ENCODE measurements at places on chromosomes 1 and 21.

DNA sequence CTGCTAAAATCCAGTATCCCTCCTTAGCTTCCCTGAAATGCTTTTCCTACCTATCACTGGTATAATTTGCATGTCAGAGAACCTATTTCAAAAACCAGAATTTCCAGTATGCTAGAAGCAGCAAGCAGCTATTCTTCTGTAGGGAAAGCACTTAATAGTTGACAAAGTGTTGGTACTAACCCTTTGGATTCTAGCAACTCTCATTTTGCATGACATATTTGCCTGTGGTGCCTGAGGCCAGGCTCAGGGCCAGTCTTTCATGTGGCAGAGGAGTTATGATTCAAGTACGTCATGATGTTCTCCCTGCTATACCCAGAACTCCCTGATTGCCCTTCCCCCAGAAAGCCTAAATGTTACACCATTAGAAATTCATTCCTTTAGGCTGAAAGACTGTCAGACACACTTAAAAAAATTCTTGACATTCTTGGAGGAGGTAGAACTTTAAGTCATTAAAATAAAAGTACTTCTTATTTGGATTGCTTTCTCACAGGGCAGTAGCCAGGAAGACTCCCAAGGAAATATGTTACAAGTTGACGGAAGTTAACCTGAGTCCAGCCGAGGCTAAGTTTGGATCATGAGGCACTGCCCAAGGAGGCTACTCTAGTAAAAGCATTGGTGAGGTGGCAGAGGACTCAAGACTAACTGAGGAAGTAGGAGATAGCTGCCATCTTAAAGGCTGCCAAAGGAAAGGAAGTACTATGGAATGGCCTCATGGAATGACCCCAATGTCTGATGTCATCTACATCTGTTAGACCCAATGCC, 298.4 kb upstream of the SPAG17 start:
- no peak for DNase-seq

DNA sequence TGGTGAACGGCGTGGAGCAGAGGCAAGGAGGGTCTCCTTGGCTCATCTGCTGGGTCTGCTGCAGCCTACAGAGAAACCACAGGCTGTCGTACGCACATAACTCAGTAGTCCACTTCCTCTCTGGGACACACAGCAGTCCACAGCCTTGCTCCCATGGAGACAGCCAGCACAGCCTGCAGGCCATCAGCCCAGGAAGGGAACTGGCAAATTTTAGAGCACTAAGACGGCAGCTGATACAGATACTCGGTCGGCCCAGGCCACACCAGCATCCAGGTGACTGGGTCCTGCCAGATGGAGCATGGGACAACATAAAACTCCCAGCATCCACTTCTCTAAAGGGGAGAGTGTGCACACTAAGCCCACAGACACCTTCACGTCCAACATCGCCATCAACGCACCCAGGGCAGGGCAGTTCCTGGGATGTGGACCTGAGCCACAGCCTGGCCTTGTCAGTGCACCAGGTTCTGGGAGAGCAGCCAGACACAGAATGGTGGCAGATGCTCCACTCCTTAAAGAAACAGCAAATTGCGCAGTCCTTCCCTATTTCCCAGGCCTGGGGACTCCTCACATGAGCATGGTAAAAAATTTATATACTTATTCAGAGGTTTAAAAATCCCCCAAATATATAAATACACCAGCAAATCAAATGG, 247.1 kb upstream of the RAB4A start:
- DNase-seq = no peak

DNA sequence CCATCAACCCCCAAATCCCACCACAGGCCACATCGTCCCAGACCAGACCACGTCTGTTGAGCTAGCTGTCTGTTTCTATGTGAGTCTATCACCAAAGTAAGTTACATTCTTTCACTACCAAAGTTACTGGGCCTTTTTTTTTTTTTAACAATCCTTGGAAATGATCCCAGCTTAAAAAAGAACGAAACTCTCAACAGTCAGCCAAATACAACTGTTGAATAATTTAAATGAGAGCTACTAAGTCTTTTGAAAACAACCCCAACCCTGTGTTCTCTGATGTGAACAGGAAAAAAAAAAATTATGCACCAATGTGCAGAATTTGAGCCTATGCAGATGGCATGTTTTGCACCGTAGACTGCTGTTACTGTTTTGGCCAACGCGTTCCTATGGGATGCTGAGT, 134.0 kb upstream of the ETS2 start:
- DNase-seq = no peak

GRCh38 chr1:70221238-70222121, at the start of gene SRSF11:
Gene SRSF11 (plus strand): TSS chr1:70221380. CDS start chr1:70221637, 257 bp downstream.
- peak; percentile 76 for DNase-seq

DNA sequence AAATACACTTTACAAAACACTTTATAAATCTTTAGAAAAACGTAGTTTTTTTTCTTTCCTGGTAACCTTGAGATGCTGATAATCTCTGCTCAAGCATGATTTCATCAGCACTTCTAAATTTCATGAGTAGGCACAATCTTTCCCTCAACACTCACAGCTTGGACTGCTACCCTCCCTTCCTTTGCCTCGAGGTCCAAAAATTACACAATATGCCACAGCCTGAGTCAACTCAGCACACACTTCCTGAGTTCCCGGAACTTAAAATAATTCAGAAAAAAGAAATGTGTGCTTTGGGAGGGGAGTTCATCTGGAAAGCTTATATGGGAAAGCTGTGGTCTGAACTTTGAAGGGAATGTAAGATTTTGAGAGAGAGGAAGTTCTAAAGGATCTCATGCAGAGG, 5.9 kb downstream of the CLCA2 start:
- DNase-seq = peak; percentile 22

- no peak for DNase-seq
These were observed 34.0 kb downstream of the FH start for GRCh38 chr1:241485554-241485992.

DNA sequence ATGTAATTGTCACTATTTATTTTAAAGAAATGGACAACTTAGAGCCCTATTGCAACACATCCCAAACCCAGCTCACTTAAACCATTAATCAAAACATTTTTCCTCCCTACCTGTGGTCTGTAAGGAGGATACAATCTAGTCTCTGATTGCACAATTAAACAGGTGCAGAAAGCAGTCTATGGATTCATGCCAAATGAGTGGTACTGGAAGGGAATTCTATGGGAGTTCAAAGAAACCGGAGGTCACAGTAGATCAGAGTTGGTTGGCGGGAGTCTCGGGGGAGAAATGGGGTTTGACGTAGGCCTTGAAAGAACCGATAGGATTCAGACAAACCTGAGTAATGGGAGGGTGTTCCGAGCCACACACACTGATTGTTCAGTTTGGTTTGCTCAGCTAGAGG, 314.9 kb downstream of the KIF26B start:
- no peak for DNase-seq

DNA sequence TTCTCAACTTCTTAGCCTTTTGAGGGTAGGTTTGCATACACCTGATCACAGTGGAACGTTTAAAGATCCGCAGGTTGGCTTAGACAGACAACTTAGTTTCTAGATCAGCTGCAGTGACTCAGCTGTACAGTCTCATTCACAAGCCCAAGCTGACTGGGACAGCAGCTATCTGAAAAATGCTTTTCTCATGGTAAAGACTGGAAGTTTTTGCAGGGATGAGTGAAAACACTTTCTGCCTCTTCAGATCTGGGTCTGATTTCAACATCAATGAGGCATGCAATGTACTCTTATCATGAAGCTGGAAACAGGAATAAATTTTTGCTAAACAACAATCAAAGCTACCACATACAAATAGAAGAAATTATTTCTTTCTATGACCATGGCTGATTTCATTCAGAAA, 61.1 kb upstream of the PTBP2 start:
- no peak for DNase-seq

GRCh38 chr1:27724961-27725373, 794 bp upstream of the FAM76A start:
- DNase-seq = no peak

Data from Panc1 (cell line).